A549 treated with AZD2906 at 1 μM for 4 hours (cell line): ENCODE measurements at places on chromosomes 7 and 10. TPM values are rescaled to one million over a fixed set of nuclear protein-coding genes. Genes with fewer than 3 reads are reported as not detected.

Gene ENTPD1
- total RNA-seq: 0.02 to 0.09 TPM (median 0.07 TPM) in 3 of 5 replicates, not detected in the others

Gene TLX1
- not detected in 5 replicates for total RNA-seq

Gene GTF2IRD2
- 4.1 to 8.9 TPM (median 7.2 TPM) in 5 replicates for total RNA-seq

Gene CALCR
- total RNA-seq: 0.06 TPM in 1 of 5 replicates, not detected in the others

Gene HTR7
- total RNA-seq: 0.14 to 0.23 TPM (median 0.19 TPM) in 5 replicates

Gene GRID2IP
- not detected in 5 replicates for total RNA-seq

Gene NOS3
- total RNA-seq: 0.30 to 0.69 TPM (median 0.58 TPM) in 5 replicates

Gene COL17A1
- total RNA-seq: 1.3 to 2.4 TPM (median 1.8 TPM) in 5 replicates

Gene GNG11
- total RNA-seq: 32.6 to 36.5 TPM (median 33.6 TPM) in 5 replicates

Gene PTF1A
- not detected in 5 replicates for total RNA-seq

Gene ELN
- total RNA-seq: 0.12 to 0.16 TPM (median 0.14 TPM) in 4 of 5 replicates, not detected in the other

Gene GSAP
- total RNA-seq: 2.9 to 3.5 TPM (median 3.1 TPM) in 5 replicates

Gene SORBS1
- total RNA-seq: 0.45 to 0.68 TPM (median 0.49 TPM) in 5 replicates

Gene RELN
- 0.01 to 0.05 TPM (median 0.03 TPM) in 4 of 5 replicates, not detected in the other for total RNA-seq

Gene GPR85
- total RNA-seq: not detected in 5 replicates

Gene CLCN1
- 0.02 to 0.08 TPM (median 0.03 TPM) in 4 of 5 replicates, not detected in the other for total RNA-seq

Gene TAC1
- total RNA-seq: 0.07 TPM in 1 of 5 replicates, not detected in the others

Gene PTPRE
- total RNA-seq: 3.5 to 5.3 TPM (median 5.2 TPM) in 5 replicates

Gene MAGI2
- 0.29 to 0.53 TPM (median 0.48 TPM) in 5 replicates for total RNA-seq

Gene RAPGEF5
- total RNA-seq: 0.05 to 0.23 TPM (median 0.09 TPM) in 5 replicates

Gene CRHR2
- total RNA-seq: 0.02 to 0.08 TPM in 2 of 5 replicates, not detected in the others

Gene ABCB1
- total RNA-seq: 0.08 to 0.22 TPM (median 0.15 TPM) in 4 of 5 replicates, not detected in the other

Gene ATXN7L1
- total RNA-seq: 5.5 to 6.4 TPM (median 5.8 TPM) in 5 replicates

Gene POMZP3
- total RNA-seq: 22.4 to 25.8 TPM (median 23.8 TPM) in 5 replicates

Gene RPEL1
- 0.07 TPM in 2 of 5 replicates, not detected in the others for total RNA-seq

Gene MTURN
- 5.8 to 7.0 TPM (median 6.9 TPM) in 5 replicates for total RNA-seq

Gene TRDMT1
- total RNA-seq: 2.8 to 3.0 TPM (median 2.9 TPM) in 5 replicates
